ENCODE measurements at places on chromosomes 16 and 17.

DNA sequence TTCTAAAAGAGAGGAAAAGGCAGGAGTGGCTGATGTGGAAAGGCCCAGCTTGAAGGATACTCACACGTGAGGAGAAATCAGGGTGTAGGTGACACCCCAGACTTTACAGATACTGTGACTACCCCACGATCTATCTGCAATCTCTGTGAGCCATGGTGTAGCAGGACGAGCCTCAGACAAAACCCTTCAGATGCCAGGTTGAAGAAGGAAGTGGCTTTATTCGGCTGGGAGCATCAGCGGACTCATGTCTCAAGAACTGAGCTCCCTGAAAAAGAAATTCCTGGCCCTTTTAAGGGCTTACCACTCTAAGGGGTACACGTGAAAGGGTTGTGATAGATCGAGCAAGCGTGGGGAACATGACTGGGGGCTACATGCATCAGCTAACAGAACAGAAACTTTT is 4.7 kb upstream of the SLC6A4 start:
- DNase-seq = no peak

DNA sequence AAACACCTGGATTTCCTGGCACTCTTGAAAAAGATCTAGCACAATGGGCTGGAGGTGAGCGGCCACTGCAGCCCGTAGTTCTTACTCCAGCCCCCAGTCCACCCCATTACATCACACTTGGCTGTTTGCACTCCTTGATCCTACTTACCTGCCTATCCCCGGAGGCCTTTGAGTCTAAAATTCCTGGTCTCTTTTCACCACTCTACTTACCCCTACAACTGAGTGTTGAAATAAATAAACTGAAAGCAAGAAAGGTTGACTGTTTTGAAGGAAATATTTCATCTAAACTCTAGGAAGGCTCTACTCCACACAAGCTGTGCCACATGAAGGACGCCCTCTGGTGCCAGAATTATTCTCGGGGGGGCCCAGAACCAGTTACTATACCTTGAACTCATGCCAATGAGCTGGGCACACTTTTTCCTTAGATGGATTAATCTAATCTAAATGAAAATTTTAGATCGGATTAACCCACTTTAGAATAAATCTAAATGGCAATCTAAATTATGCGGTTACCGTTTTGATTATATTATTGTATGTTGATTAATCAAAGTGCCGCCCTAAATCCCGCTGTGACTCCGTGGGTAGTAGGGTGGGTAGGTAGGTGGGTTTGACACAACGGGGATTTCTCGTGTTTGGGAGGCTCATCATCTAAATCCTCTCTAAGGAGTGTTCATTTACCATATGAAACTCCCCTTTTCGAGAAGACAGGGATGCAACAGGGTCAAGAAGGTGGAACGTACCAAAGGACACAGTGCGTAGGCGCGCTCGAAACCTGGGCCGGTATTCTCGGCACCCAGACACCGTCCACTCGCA is 651 bp upstream of the EIF1 start:
- DNase-seq = no peak

DNA sequence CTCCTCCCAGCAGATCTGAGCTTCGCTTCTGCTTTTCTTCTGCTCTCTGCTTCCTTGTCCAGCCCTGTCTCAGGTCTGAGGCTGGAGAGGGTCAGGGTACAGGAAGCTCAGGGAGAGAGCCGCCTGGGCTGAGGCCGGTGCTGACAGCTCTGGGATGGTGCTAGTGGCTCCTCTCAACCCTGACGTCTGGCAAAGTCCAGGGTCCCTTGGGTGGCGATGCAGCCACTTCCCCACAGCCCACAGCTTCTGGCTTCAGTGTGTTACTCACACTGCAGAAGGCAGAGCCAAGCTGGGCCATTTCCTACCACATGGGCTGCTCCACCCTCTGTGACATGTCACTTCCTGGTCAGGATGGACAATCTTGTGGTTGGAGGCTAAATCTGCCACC is at the start of gene CD300C:
TSS of gene CD300C (minus strand) at position 273 of the 388 bp plus-strand sequence. CDS start 333 bp downstream, outside the sequence.
- DNase-seq = no peak

DNA sequence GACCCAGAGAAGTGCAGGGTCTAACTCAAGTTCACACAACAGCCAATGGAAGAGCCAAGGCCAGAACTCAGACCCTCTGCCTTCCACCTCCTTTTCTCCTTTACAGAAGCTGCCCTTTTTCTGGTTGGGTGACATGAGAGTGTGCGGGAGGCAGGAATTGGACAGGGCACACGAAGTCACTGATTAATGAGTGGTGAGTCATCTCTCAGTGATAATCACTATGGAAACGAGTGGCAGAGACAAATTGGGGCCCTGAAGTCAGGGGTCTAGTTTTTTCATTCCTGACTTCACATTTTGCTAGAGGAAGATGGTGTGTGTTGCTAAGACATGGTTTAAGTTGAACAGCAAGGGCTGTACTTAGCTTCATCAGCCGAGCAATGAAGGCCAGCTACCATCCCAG is 312.7 kb upstream of the CCL2 start:
- no peak for DNase-seq

GRCh38 chr17:75003957-75004355 is 8.5 kb upstream of the MRPL58 start:
- DNase-seq = no peak

GRCh38 chr17:47741109-47741792 is 8.2 kb downstream of the TBX21 start:
- no peak for DNase-seq

- DNase-seq = no peak
Measured at GRCh38 chr16:15649727-15650018, 372 bp upstream of the NDE1 start.

GRCh38 chr17:31560616-31561235 is 169.3 kb downstream of the RAB11FIP4 start:
- no peak for DNase-seq

DNA sequence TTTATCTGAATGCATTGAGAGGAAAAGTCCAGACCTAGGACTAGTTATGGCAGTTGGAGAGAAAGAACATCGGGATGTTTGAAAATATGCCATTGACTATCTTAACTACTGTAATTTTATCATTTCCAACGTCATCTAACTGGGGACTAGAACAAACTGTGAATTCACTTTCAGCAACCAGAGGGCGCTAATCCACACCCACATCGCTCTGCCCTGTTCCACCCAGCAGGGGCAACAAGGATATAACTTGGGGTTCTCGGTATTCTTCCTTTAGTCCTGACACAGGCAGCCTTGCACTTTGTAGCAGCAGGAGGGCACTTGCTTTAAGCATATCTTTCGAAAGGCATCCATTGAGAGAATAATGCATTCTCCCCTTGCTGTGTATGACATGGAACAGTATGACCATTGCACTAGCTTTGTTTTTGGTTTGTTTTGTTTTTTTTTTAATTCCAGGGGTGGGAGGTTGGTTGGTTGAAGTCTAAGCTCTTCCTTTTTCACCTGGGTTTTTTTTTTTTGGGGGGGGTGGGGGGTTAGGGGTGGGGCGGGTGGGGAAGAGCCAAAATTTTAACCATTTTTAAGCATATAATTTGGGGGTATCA is 31.5 kb downstream of the SIAH1 start:
- peak; percentile 39 for DNase-seq

GRCh38 chr17:78598013-78598471 is 20.8 kb upstream of the DNAH17 start:
- DNase-seq = no peak

DNA sequence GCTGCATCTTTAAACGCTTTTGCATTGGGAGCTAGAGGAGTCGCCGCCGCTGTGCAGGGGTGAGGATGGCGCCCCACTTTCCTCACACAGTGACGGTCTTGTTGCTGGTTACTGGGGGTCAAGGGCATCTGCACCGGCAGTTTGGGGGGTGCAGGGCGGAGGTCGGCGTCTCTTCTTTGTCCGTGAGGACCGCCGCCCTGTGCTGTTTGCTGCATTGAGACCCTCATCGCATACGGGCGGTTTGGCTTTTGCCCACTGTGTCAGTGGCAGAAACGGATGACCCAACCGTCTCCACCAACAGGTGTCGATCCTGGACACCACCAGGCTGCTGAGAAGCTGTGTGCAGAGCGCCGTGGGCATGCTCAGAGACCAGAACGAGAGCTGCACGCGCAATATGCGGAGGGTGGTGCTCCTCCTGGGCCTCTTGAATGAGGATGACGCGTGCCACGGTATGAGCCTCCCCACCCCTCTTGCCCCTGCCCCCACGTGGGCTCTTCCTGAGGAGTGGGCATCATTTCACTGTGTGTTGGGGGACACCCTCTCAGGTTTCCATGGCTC is 61.2 kb upstream of the ENDOV start:
- no peak for DNase-seq

DNA sequence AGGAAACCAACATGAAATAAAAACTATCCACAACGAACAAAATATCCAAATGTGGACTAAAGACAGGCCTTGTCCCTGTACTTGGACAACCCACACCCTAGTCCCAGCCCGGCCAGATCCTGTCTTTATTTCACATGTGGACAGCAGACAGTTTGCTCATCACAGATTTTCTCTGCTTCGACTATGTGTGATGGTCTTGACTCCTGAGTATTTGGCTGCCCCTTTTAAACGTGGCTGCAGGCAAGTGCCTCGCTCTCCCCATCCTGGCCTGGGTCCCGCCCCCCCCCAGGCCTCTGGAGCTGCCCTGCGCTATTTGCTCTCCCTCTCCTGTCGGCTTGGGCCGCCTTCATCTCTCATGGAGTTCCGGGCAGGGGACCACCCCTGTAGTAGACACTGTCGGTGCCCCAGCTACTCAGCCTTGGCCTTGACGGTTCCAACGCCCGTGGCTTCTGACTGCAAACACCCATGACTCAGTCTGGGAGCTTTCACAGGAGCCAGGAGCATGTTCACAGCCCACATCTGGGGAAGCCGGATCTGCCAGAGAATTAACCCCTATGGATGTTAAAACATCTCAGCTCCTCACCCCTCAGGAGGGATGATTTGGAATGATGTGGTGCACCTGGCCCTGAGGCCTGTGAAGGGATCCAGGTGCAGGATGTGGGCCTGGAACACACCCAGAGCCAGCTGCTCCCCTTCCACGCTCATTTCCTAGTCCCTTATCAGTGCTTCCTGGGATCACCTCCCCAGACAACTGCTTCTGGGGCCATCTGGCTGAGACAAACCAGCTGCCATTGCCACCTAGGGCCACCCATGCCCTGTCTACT is 229.7 kb upstream of the RPL38 start:
- no peak for DNase-seq

GRCh38 chr16:84502581-84502980 is 1.9 kb downstream of the MEAK7 start:
- DNase-seq = no peak

- DNase-seq = no peak
Measured at GRCh38 chr16:49716339-49716934, 139.5 kb downstream of the ZNF423 start.

- DNase-seq = no peak
Measured at GRCh38 chr16:71893888-71894228, 1.5 kb upstream of the IST1 start.

DNA sequence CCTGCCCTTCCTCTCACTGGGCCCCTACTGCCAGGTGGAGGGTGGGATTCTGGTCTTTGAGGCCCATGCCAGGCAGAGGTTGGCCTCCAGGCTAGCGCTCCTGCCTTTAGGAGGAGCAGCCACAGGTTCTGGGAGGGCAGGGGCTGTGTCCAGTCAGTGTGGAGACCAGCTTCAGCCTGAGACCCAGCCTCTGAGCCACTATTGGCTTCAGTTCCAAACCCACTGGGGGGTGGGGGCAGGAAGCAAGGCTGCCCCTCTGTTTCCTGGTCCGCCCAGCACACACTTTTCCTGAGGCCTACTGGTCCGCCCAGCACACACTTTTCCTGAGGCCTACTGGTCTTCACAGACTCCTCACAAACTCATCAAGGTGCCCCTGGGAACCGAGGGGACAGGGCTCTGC is 16.4 kb downstream of the SLC5A10 start:
- DNase-seq = no peak

- DNase-seq = no peak
Measured at GRCh38 chr17:64747938-64748540, 85.9 kb upstream of the SMURF2 start.

- DNase-seq = no peak
Measured at GRCh38 chr17:12859520-12859919, 70.2 kb downstream of the ARHGAP44 start.
